ENCODE measurements at places on chromosomes 11 and 22. TPM values are rescaled to one million over a fixed set of nuclear protein-coding genes. Genes with fewer than 3 reads are reported as not detected.

- DNase-seq, result no peak
- no peaks in the 10 kb centered on the region for H3K36me3 ChIP-seq
- no peak overlapping the region for H3K4me3 ChIP-seq
- no peak overlapping the region for H3K27ac ChIP-seq
- H3K27me3 ChIP-seq, result no peaks in the 10 kb centered on the region
- no peaks in the 10 kb centered on the region for H3K4me1 ChIP-seq
These were observed 80.7 kb upstream of the NAV2 start for GRCh38 chr11:19631712-19632498.

Gene SLC6A5
- not detected for total RNA-seq

GRCh38 chr22:44024288-44024921 is at the start of gene PARVB:
TSS of gene PARVB (plus strand) at chr22:44024302. CDS start at chr22:44024340, 38 bp downstream.
- peak; percentile 45 for DNase-seq
- H3K36me3 ChIP-seq, result no peaks in the 10 kb centered on the region
- H3K27me3 ChIP-seq, result peaks cover 30% of the 10 kb centered on the region
- H3K27ac ChIP-seq, result no peak within 1 kb of the TSS

GRCh38 chr11:21492931-21493330 is 700.0 kb upstream of the ANO5 start:
- H3K27me3 ChIP-seq, result no peaks in the 10 kb centered on the region
- DNase-seq, result no peak
- H3K4me3 ChIP-seq, result no peak overlapping the region
- no peaks in the 10 kb centered on the region for H3K4me1 ChIP-seq
- no peaks in the 10 kb centered on the region for H3K36me3 ChIP-seq

Gene INS
- not detected for total RNA-seq

- no peaks in the 10 kb centered on the region for H3K4me1 ChIP-seq
- H3K27ac ChIP-seq, result no peak overlapping the region
- no peaks in the 10 kb centered on the region for H3K36me3 ChIP-seq
- no peak for DNase-seq
- H3K4me3 ChIP-seq, result no peak overlapping the region
These were observed 18.1 kb downstream of the RNH1 start for GRCh38 chr11:488992-489391.

DNA sequence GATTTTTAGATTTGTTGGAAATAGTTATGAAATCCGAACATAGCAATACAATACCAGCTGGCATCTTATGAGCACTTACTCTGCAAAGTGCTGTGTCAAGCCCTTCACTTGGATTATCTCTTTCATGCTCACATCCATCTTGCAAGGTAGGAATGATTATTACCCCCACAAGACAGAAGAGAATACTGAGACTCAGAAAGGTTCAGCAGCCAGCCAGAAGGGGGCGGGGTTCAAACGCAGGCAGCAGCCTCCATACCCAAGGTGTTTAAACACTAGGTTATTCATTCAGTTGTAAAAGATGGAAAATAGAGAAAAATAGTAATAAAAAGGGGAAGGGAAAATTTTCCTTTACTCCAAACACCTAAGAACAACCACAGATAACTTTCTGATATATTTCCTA is 158.5 kb downstream of the CCDC34 start:
- H3K36me3 ChIP-seq, result no peaks in the 10 kb centered on the region
- H3K27ac ChIP-seq, result no peak overlapping the region
- H3K27me3 ChIP-seq, result no peaks in the 10 kb centered on the region
- H3K4me3 ChIP-seq, result no peak overlapping the region
- peaks cover 12% of the 10 kb centered on the region for H3K4me1 ChIP-seq
- DNase-seq, result no peak

DNA sequence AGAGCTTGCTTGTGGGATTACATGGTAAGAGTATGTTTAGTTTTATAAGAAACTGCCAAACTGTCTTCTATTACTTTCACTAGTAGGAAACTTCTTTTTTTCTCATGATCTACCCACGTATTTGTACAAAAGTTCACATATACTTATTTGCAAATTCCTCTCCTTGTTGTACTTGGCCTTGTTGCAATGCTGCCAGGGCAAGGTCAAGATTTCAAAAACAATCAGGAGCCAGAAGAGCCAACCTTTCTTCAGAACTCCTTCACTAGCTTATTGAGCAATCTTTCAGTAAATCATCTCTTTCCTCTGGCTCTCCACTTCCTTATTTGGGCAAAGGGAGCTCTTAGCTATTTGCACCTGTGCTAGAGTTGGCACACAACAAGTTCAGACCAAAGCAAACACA is 9.7 kb downstream of the SRSF8 start:
- H3K4me1 ChIP-seq, result peaks cover 2% of the 10 kb centered on the region
- no peaks in the 10 kb centered on the region for H3K27me3 ChIP-seq
- no peak overlapping the region for H3K4me3 ChIP-seq
- H3K27ac ChIP-seq, result no peak overlapping the region
- peaks cover 5% of the 10 kb centered on the region for H3K36me3 ChIP-seq

GRCh38 chr22:42621505-42622002 is 6.9 kb upstream of the POLDIP3 start:
- no peaks in the 10 kb centered on the region for H3K27me3 ChIP-seq
- no peak overlapping the region for H3K27ac ChIP-seq
- H3K4me3 ChIP-seq, result no peak overlapping the region
- H3K4me1 ChIP-seq, result no peaks in the 10 kb centered on the region

Gene JHY
- total RNA-seq, result 0.69 TPM

Gene MRGPRX4
- total RNA-seq, result not detected

Gene PAX6
- 215 TPM for total RNA-seq

- no peaks in the 10 kb centered on the region for H3K36me3 ChIP-seq
- peaks cover 23% of the 10 kb centered on the region for H3K27me3 ChIP-seq
- no peak for DNase-seq
- peaks cover 40% of the 10 kb centered on the region for H3K4me1 ChIP-seq
These were observed 97.9 kb downstream of the WNT7B start for GRCh38 chr22:45878901-45879551.

- no peaks in the 10 kb centered on the region for H3K27me3 ChIP-seq
- peaks cover 4% of the 10 kb centered on the region for H3K4me1 ChIP-seq
- no peak overlapping the region for H3K27ac ChIP-seq
- no peaks in the 10 kb centered on the region for H3K36me3 ChIP-seq
- H3K4me3 ChIP-seq, result no peak overlapping the region
- DNase-seq, result no peak
These were observed 694.8 kb upstream of the CCDC179 start for GRCh38 chr11:23555085-23555484.

DNA sequence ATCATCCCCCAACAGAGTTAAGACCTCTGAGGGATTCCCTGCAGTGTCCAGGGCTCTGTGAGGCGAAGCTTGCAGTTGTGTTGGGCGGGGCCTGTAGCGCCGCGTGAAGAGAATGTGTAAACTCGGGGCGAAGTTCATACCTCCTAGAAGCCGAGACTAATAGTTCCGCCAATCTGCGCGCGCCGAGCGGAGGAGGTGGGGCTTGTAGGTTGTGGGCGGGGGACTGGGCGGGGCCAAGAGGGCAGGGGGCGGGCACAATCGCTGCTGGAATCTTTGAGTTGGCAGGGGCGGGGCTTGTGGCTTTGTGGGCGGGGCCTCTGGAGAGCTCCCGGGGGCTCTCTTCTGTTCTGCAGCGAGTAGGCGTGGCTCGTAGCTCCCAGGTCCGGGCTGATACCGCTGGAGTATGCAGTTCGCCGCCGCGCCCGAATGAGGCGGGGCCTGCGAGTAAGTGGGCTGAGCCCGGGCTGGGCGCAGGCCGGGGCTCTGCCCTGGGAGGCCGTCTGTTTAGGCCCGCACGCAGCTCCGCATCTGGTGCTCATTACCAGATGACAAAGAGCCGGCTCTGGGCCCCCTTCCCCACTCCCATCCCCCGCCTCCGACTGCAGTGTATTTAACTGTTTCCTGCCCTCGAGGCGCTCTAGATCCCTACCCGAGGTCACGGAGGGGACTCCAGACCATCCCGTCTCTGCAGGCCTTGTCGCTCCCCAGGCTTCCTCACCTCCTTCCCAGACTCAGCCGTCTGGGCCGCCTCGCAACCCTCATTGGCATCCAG is 4.1 kb downstream of the CD248 start:
- H3K36me3 ChIP-seq, result no peaks in the 10 kb centered on the region
- peak overlapping the region; percentile 85 for H3K27ac ChIP-seq
- peaks cover 24% of the 10 kb centered on the region for H3K27me3 ChIP-seq
- H3K4me3 ChIP-seq, result peak overlapping the region; percentile 53
- DNase-seq, result peak; percentile 100

Gene ALG9
- total RNA-seq, result 36.9 TPM

DNA sequence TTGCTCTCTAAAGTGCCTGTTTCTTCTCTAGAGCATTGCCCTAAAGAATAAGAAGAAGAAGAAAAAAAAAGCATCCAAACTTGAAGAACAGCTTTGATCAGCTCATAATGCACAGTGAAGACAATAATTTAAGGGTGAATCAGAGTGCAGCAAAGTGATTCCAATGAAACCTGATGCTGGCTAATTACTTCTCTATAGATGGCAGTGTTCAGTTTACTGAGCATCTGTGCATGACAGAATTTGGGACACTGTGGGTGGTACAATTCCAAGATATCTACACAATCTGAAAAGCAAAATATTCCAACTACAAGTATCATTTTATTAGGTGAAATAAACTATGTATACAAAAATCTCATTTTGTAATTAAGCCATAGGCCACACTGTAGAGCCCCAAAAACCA is 450.5 kb upstream of the CCDC90B start:
- H3K36me3 ChIP-seq, result no peaks in the 10 kb centered on the region
- H3K27ac ChIP-seq, result no peak overlapping the region
- H3K4me1 ChIP-seq, result no peaks in the 10 kb centered on the region
- H3K27me3 ChIP-seq, result no peaks in the 10 kb centered on the region

Gene YIF1A
- total RNA-seq, result 19.0 TPM

Gene SCGB1C1
- not detected for total RNA-seq

DNA sequence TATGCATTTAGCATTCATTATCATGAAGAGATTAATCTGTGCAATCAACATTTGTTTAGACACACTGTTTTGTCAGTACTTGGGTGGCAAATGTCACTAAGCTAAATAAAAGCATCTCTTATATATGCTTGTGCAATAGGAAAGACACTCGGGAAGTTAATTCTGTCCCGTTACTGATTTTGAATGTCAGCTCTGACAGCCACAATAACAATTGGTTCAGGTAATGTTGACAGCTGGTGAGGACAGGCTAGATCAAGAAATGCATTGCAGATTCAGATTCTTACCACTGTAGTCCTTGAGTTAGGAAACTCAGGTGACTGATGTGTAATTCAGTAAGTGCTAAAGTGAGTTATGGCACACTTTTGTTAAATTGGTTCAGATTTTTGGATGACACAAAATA is 523.8 kb upstream of the FAT3 start:
- H3K27me3 ChIP-seq, result no peaks in the 10 kb centered on the region
- H3K27ac ChIP-seq, result no peak overlapping the region
- no peaks in the 10 kb centered on the region for H3K36me3 ChIP-seq
- no peak for DNase-seq

DNA sequence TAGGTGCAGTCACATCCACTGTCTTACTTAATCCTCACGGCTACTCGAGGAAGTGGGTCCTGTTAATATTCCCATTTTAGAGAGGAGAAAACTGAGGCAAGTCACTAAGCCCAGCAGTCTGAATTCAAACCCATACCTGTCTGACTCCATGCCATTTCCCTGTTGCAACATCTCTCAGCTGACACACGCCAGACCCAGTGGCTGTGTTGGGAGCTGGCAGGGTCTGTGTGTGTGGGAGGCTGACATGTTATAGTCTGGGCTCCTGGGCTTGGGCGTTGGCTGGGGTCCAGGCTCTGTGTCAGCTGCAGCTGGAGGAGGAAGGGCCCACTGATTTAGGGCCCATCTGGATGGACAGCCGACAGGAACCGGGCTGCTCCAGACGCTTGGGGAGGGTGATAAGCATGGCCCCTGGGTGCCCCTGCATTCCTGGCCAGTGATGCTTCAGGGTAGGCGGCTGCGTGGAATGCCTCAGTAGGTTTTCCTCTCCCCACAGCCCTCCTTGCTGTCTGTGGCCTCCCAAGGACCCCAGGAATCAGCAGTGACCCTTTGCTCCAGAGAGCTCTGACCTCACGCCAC is 562.5 kb downstream of the MN1 start:
- no peak overlapping the region for H3K4me3 ChIP-seq
- no peak overlapping the region for H3K27ac ChIP-seq
- H3K4me1 ChIP-seq, result peaks cover 5% of the 10 kb centered on the region
- no peaks in the 10 kb centered on the region for H3K27me3 ChIP-seq
- no peaks in the 10 kb centered on the region for H3K36me3 ChIP-seq

GRCh38 chr11:115364896-115365295 is 139.3 kb downstream of the CADM1 start:
- no peak overlapping the region for H3K4me3 ChIP-seq
- no peaks in the 10 kb centered on the region for H3K27me3 ChIP-seq
- H3K27ac ChIP-seq, result no peak overlapping the region
- H3K36me3 ChIP-seq, result no peaks in the 10 kb centered on the region
- DNase-seq, result no peak

Gene TMPRSS13
- 0.22 TPM for total RNA-seq

DNA sequence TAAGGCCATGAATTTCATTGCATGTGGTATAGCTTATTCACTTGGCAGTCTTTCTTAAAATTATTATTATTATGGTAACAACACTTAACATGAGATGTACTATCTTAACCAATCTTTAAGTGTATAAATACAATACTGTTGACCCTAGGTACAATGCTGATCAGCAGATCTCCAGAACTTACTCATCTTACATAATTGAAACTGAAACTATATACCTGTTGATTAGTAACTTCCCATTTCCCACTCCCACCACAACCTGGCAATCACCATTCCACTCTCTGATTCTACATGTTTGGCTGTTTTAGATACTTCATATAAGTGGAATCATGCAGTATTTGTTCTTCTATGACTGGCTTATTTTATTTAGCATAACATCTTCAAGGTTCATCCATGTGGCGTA is 150.2 kb upstream of the POU2AF2 start:
- no peaks in the 10 kb centered on the region for H3K27me3 ChIP-seq
- no peak overlapping the region for H3K27ac ChIP-seq
- no peak overlapping the region for H3K4me3 ChIP-seq
- H3K36me3 ChIP-seq, result no peaks in the 10 kb centered on the region
- H3K4me1 ChIP-seq, result no peaks in the 10 kb centered on the region
- no peak for DNase-seq

DNA sequence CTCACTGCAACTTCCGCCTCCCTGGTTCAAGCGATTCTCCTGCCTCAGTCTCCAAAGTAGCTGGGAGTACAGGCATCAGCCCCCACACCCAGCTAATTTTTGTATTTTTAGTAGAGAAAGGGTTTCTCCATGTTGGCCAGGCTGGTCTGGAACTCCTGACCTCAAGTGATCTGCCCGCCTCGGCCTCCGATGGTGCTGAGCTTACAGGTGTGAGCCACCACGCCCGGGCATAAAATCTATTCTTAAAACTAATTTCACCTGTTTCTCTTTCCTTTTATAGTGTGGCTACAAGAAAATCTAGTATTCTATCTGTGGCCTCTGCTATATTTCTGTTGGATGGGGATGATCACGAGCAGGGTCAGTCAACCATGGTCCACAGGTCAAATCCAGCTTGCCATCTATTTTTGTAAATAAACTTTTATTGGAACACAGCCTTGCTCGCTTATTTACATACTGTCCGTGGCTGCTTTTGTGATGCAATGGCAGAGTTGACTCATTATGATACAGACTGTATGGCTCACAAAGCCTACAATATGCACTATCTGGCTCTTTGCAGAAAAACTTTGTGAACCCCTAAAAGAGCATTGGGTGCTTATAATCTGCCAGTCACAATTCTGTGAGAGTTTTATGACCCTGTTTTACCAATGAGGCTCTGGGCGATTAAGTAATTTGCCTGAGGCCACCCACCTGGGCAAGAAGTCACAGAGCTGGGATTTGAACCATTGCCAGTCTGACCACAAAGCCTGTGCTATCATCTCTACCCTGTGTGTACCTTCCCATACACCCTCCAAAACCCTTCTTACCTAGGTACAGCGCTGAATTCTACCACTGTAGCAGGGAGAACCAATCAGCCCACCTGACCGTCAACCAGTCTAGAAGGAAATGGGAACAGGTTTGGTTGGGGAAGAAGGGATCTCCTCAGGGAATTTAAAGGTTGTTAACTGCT is 28.3 kb downstream of the SLC1A2 start:
- no peaks in the 10 kb centered on the region for H3K36me3 ChIP-seq
- H3K4me1 ChIP-seq, result peaks cover 6% of the 10 kb centered on the region
- H3K27ac ChIP-seq, result no peak overlapping the region

Gene CEP126
- total RNA-seq, result 2.2 TPM

Gene RPL27A
- 1,250 TPM for total RNA-seq

Data from neural progenitor cell (in vitro differentiated cells).